Trophoblast cell (in vitro differentiated cells and primary cell): ENCODE measurements at places on chromosomes 5 and 9.

GRCh38 chr5:35741126-35741716, 115.5 kb upstream of the IL7R start:
- no peaks in the 10 kb centered on the region for H3K36me3 ChIP-seq
- no peak overlapping the region for H3K27ac ChIP-seq
- no peak for DNase-seq

DNA sequence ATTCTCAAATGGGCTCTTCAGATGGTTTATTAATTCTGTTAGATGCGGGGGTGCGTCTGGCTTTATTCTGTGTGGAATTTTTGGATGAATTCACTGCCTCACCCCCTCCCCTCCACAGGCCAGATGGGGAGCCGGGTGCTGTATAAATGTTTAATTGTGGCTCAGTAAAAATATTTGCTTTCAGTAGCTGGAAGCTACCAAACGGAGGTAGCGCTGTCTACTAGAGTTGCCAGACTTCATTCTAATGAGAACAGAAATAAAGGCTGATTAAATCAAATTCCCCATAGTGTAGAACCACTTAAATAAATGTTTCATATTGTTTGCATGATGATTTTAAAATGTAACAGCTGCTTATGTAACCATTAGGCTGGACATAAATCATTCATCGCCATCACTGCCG, 34.5 kb upstream of the KCNMB1 start:
- no peak for DNase-seq
- H3K36me3 ChIP-seq, result no peaks in the 10 kb centered on the region
- no peaks in the 10 kb centered on the region for H3K27me3 ChIP-seq
- no peak overlapping the region for H3K27ac ChIP-seq
- no peaks in the 10 kb centered on the region for H3K4me1 ChIP-seq

- no peaks in the 10 kb centered on the region for H3K36me3 ChIP-seq
- no peaks in the 10 kb centered on the region for H3K27me3 ChIP-seq
Measured at GRCh38 chr9:87149799-87150198, 202.5 kb upstream of the GAS1 start.

DNA sequence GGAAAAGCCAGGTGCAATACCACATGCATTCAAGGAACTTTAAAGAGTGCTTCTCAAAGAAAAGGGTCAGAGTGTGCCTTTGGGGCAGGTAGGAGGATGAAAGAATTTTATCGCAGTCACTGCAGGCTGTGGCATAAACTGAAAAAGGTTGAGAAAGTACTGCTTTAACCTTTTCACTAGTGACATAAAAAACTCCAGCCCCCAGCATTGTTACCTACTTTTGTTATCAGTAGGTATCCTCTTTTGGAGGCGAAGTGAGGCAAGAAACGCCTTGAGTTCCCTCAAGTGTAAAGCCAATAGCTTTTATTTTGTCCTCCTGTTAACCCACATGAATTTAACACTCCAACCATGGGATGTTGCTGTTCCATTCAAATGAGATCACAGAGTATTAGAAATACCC, 64.7 kb upstream of the CHD1 start:
- peak overlapping the region; percentile 14 for H3K27ac ChIP-seq
- H3K27me3 ChIP-seq, result no peaks in the 10 kb centered on the region
- no peaks in the 10 kb centered on the region for H3K36me3 ChIP-seq
- no peak overlapping the region for H3K4me3 ChIP-seq
- peak; percentile 18 for DNase-seq
- H3K4me1 ChIP-seq, result no peaks in the 10 kb centered on the region

DNA sequence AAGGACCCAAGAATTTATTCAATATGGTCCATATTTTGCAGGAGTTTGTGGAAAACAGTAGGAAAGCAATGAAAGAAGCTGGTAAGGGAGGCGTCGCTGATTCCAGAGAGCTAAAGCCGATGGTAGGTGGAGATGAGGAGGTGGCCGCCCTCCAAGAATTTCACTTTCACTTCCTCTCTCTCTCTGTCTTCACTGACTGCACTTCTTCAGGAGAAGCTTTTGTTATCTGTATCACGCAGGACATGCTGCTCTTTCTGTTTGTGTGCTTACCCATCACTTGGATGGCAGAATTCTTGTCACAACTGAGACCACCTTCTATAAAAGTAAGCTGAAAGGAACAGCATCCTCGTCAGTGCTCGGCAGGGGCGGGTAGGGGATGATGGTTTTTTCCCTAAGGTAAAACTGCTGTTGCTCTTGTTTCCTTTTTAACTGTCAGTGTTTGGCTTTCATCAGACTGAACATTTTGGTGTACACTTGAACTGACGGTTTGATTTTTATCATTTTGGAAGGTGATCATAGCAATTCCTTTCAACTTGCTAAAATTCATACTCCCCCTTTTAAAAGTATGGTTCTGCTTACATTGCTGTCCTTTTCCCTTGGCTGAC, 62.4 kb upstream of the FSD1L start:
- no peak overlapping the region for H3K4me3 ChIP-seq
- no peak for DNase-seq
- H3K4me1 ChIP-seq, result no peaks in the 10 kb centered on the region
- H3K27me3 ChIP-seq, result no peaks in the 10 kb centered on the region
- no peak overlapping the region for H3K27ac ChIP-seq

GRCh38 chr9:133368249-133368881, 7.5 kb downstream of the SURF4 start:
- no peak overlapping the region for H3K4me3 ChIP-seq
- DNase-seq, result no peak
- H3K4me1 ChIP-seq, result peaks cover 7% of the 10 kb centered on the region
- H3K27me3 ChIP-seq, result no peaks in the 10 kb centered on the region

DNA sequence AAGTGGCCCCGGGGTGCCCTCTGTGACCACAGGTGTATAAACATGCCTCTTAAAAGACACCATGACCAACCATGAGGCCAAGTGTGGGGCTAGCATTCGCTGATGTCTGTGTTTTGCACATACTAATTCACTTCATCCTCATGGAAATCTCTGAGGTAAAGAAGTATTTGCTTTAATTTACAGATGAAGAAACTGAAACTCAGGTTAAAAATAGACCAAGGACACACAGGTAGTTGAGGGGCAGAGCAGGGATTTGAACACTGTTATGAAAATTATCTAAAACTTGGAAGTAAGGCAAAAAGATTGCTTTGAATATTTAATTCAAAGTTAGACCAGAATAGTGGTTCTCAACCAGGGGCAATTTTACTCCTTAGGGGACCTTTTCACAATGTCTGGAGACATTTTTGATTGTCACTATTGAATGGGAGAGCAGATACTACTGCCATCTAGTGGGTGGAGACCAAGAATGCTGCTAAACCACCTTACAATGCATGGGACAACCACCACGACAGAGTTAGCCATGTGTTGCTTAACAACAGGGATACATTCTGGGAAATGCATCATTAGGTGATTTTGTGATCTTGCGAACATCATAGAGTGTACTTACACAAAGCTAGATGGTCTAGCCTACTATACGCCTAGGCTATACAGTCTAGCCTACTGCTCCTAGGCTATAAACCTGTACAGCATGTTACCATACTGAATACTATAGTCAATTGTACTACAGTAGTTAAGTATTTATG, 8.0 kb upstream of the FXN start:
- no peaks in the 10 kb centered on the region for H3K36me3 ChIP-seq
- peak; percentile 76 for DNase-seq
- H3K27me3 ChIP-seq, result no peaks in the 10 kb centered on the region
- H3K4me3 ChIP-seq, result no peak overlapping the region
- no peak overlapping the region for H3K27ac ChIP-seq
- no peaks in the 10 kb centered on the region for H3K4me1 ChIP-seq

DNA sequence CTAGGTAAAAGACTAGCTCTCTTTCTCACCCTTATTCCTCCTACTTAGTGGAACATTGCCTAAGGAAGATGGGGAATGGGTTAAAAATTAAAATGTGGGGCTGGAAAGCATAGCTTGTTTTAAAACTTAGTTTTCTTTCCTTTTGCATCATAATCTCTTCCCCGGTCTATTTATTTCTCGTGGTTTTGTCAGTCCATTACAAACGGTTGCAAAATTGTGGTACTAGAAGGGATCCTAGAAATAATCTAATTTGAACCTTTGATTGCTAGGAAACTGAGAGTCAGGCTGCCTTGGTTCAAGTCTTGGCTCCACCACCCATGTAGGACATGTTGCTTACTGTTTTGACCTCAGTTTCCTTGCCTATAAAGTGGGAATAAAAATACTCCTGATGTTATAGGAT, 1.3 kb downstream of the IL31RA start:
- H3K27me3 ChIP-seq, result no peaks in the 10 kb centered on the region
- no peak overlapping the region for H3K4me3 ChIP-seq
- H3K36me3 ChIP-seq, result no peaks in the 10 kb centered on the region
- DNase-seq, result no peak

DNA sequence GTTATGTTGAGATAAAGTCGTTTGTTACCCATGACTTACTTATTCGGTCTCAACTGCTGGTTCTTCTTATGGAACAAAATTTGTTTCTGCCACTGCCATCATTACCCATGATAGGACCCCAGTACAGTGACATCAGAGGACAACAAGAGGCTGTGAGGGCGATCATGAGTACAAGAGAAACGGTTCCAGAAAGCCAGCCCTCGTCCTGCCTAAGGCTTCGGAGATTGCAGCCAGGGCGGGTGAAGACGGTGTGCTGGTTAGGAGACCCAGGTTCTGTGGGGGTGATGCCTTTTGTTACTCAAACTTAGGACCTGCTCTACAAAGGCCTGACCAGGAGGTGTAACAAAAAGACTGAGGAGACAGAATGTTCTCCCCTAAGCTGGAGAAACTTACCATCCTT, 10.9 kb downstream of the FYB1 start:
- no peak for DNase-seq
- no peaks in the 10 kb centered on the region for H3K4me1 ChIP-seq
- no peaks in the 10 kb centered on the region for H3K27me3 ChIP-seq
- H3K27ac ChIP-seq, result no peak overlapping the region

GRCh38 chr9:13555989-13556500, 276.6 kb upstream of the MPDZ start:
- H3K36me3 ChIP-seq, result no peaks in the 10 kb centered on the region
- H3K4me3 ChIP-seq, result no peak overlapping the region
- DNase-seq, result no peak
- no peak overlapping the region for H3K27ac ChIP-seq
- H3K4me1 ChIP-seq, result no peaks in the 10 kb centered on the region

GRCh38 chr9:120899490-120900068, 22.6 kb upstream of the PHF19 start:
- H3K4me1 ChIP-seq, result no peaks in the 10 kb centered on the region
- no peak for DNase-seq
- H3K27me3 ChIP-seq, result no peaks in the 10 kb centered on the region
- H3K36me3 ChIP-seq, result no peaks in the 10 kb centered on the region
- H3K27ac ChIP-seq, result no peak overlapping the region

- no peak overlapping the region for H3K4me3 ChIP-seq
- DNase-seq, result no peak
- H3K4me1 ChIP-seq, result no peaks in the 10 kb centered on the region
- no peak overlapping the region for H3K27ac ChIP-seq
Measured at GRCh38 chr9:135241381-135242048, 154.0 kb downstream of the OLFM1 start.

GRCh38 chr9:128191406-128192046, at the start of gene CIZ1:
Gene CIZ1, minus strand, starts transcription at chr9:128191572. Its CDS starts 715 bp downstream, at chr9:128190857.
- peak within 1 kb of the TSS; percentile 33 for H3K27ac ChIP-seq
- H3K27me3 ChIP-seq, result no peaks in the 10 kb centered on the region
- peak; percentile 73 for DNase-seq
- H3K36me3 ChIP-seq, result peaks cover 17% of the 10 kb centered on the region

GRCh38 chr5:55897206-55897894, 46.2 kb downstream of the IL31RA start:
- no peak overlapping the region for H3K4me3 ChIP-seq
- no peak overlapping the region for H3K27ac ChIP-seq
- H3K4me1 ChIP-seq, result peaks cover 4% of the 10 kb centered on the region
- no peak for DNase-seq
- H3K27me3 ChIP-seq, result no peaks in the 10 kb centered on the region

DNA sequence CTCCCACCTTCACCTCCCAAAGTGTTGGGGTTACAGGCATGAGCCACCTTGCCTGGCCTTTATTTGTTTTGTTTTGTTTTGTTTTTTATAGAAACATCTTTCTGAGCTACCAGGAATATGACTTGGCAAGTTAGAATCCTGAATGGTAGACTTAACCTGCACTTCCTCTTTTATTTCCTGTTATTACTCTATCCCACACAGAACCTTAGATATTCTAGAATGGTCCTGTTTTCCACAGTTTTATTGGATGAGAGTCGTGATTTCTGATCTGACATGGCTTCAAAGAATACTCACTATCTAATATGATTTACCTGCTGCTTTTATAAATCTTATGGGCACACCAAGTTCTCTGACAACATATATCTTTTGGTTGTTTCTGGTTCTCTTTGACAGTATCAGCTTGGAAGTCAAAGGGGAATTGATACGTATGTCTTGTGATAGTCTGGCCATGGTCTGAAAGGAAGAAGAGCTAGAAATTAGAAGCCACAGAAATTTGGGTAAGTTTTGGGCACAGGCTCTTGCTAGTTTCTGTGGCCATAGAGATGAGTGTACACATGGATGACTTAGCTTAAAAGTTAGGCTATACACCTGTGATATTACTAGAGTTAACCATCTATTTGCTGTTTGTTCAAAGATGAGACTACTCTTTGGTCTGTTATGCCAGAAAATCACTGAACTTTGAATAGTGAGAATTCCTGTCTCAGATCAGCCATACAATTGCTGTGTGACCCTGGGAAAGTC, 4.7 kb upstream of the PANK3 start:
- no peaks in the 10 kb centered on the region for H3K27me3 ChIP-seq
- H3K4me3 ChIP-seq, result no peak overlapping the region
- H3K4me1 ChIP-seq, result peaks cover 4% of the 10 kb centered on the region

DNA sequence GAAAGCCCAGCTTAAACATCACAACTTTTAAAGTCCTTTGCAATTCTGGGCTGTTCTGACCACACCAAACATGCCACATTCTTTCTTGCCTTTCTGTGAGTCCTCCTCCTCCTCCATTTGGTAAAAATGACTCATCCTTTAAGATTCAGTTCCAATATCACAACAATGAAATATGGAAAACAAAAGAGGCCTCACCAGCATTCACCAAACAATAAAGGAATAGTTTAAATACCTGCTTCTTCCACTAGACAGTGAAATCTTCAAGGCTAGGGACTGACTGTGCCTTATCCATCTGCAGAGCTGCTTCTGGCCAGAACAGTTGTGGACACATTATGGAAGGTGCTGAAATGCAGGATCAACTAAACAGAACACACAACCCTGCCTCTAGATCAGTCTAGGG, 36.0 kb downstream of the NR6A1 start:
- H3K27ac ChIP-seq, result no peak overlapping the region
- H3K36me3 ChIP-seq, result no peaks in the 10 kb centered on the region
- no peak overlapping the region for H3K4me3 ChIP-seq
